ENCODE measurements at places on chromosomes 11 and 22.

- DNase-seq: no peak
Observed at GRCh38 chr11:60204922-60205321, 22.0 kb upstream of the MS4A6A start.

- no peak for DNase-seq
Observed at GRCh38 chr22:19810381-19811201, 44.1 kb downstream of the GNB1L start.

DNA sequence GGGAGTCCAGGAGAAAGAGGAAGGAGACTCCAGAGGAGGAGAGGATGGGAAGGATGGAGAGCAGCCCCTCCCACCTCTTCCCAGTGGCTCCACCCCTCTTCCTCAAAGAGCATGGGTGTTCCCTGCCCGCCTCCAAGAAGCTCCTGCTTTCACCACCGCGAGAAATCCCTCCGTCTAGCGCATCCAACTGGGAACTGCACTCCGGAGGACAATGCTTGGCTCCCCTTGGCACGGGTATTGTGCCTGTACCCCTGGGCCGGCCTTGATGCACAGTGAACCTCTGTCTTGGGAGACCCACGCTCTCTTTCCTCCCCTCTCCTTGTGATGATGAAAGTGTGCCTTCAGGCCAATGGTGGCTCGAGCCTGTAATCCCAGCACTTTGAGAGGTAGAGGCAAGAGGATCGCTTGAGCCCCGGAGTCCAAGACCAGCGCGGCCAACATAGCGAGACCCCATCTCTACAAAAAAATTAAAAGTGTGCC, 14.9 kb upstream of the ADA2 start:
- DNase-seq: no peak

- no peak for DNase-seq
Observed at GRCh38 chr22:43508489-43508888, 96.7 kb downstream of the MPPED1 start.

DNA sequence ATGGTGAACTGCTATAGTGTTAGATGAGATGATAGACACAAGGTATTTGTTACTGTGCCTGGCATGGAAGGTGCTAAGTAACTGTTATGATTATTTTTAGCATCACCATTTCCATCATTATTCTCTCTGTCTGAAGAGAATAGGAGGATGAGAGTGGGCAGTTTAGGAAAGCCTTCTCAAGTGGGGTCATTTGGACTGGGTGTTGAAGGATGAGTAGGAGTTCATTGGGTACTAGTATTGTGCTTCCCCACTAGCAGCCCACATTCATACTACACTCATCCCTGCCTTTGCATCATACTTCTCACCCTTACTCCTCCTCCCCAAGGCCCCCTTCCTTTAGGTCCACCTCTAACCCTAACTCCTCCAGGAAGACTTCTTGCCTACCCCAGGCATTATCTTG, 20.6 kb downstream of the MYEOV start:
- DNase-seq: no peak

DNA sequence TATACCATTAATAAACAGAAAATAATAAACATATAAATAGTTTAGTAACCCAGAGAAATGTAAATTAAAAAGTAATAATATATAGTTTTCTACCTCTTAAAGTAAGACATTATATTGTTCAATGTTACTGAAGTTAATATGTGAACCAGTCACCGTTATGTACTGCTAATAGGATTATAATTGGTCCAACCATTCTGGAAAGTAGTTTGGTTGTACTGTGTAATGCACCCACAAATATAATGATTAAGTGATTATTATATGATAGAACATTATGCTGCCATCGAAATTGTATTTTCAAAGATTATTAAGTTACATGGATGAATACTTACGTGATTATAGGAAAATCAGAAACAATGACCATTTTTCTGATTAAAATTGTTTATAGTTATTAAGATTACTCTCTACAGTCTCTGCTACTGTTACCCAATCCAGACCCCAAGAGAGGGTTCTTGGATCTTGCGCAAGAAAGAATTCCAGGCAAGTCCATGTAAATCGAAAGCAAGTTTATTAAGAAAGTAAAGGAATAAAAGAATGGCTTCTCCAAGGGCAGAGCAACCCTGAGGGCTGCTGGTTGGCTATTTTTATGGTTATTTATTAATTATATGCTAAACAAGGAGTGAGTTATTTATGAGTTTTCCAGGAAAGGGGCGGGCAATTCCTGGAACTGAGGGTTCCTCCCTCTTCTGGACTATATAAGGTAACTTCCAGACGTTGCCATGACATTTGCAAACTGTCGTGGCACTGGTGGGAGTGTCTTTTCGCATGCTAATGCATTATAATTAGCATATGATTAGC, 50.1 kb downstream of the ACER3 start:
- no peak for DNase-seq

- DNase-seq: no peak
Observed at GRCh38 chr11:95132956-95133355, 43.3 kb downstream of the ENDOD1 start.

GRCh38 chr22:28910569-28911303, 27.4 kb downstream of the ZNRF3 start:
- no peak for DNase-seq

DNA sequence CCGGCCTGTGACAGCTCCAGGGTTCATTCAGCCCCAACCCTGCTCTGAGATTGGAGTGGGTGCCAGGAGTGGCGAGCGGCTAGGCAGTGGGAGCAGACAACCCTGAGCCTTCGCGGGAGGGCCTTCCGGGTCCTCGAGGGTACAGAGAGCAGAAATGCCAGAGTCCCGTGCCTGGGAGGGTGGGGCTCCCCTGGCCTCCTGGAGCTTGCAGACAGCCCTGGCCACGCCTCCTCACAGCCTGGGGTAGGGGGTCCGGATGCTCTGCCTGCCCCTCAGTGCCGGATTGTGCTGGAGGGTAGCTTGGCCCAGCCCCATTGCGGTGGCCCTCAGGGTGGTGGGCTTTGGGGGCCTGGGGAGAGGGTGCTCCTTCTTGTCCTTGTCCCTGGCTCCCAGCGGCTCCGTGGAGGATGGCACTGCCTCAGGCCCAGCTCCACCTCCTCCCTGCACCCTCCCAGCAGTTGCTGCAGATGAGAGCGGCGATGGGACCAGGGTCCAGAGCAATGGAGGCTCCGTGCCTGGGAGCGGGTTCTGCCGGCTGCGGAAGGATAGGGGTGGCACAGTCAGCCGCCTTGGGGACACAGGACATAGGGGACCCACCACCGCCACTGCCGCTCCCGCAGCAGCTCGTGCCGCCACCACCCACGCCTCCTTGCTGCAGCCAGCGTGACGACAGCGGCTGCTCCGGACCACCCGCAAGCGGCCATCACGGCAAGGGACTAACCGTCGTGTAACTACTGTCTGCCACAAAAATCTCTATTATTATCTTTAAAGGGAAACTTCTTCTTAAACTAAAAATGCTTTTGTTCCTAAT, 34.9 kb upstream of the OR10G7 start:
- no peak for DNase-seq

GRCh38 chr11:83124636-83125424, 32.1 kb upstream of the PCF11 start:
- DNase-seq: no peak

- DNase-seq: no peak
Observed at GRCh38 chr22:46592390-46592872, 27.8 kb upstream of the GRAMD4 start.

- no peak for DNase-seq
Observed at GRCh38 chr11:19939415-19939929, 220.8 kb downstream of the DBX1 start.

DNA sequence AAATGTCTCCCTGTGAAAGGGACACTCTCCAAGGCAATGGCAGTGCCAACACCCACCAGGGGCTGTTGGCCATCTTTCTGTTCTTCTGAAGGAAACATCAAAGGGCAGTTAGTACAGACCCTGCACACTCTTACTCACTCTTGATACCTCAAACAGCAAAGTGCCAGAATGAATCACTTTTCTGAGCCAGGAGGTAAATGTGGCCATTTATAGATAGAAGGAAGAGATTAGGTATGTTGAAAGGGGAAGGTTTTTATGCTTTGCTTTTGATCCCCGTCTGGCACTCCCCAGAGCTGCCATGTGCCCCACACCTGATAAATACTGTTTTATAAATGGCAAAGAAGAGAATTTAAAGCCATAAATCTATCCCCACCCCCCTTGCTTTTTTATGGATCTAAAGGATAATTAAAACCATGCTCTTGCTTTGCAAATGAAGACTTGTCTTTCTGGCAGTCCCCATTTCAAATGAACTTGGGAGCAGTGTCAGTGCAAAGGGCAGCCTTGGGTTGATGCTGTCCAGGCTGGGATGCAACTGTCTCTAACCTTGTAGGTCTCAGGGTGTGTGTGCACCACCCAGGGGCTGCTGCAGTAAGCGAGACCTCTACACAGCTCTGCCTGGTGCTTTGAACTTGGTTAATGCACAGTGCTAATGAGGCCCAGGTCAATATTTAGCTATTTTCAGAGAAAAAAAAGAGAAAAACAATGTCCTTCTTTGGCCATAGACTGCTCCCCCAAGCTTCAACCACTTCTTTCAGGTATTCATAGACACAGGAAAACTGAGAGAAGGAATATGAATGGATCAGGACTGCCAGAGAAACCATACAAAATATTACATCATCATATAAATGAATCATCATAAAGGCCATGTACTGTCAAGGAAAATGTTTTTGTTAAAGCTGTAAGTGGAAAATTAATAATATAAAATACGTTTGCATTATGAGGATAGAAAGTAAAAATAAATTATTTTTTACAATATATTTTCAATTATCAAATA, 207.5 kb downstream of the ETS1 start:
- DNase-seq: peak; percentile 0

- DNase-seq: no peak
Observed at GRCh38 chr11:118544010-118544646, 13.1 kb downstream of the TMEM25 start.

DNA sequence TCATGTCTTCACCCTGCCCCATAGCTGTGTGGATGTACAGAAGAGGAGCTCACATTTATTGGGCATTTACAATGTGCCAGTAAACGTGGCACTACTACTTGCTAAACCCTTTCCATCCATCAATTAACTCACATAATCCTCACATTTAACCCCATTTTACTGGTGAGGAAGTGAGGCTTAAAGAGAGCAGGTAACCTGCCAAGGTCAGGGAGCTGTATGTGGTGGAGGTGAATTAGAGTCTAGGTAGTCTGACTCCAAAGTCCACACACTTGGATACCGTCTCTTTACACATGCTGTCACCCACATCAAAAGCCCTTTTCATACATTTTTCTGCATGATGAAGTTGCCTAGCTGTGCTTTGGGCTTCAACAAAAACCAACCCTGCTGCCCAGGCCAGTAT, 10.8 kb downstream of the PLEKHA7 start:
- no peak for DNase-seq

- DNase-seq: no peak
Observed at GRCh38 chr11:76365038-76365679, 15.8 kb downstream of the THAP12 start.

DNA sequence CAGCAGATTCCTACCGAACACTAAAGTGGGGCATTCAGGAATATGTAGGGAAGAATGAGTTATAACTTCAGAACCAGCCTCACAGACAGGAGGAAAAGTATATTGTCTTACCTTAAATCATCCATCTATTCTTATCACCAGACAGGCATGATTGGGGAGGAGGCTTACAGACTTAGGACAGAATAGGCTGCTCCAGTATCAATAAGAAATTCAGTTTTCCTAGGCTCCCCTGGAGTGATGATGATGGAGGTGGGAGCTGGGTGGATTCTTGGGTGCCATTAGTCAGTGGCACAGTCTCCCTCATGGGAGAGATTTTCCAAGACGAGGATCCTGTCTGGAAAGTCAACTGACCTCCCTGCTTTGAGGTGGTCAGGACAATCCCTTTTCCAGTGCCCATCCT, 225.0 kb downstream of the AASDHPPT start:
- DNase-seq: no peak

GRCh38 chr11:23772081-23772480, 724.8 kb upstream of the LUZP2 start:
- no peak for DNase-seq

- DNase-seq: no peak
Observed at GRCh38 chr22:43363315-43364168, 20.4 kb upstream of the SCUBE1 start.

- DNase-seq: no peak
Observed at GRCh38 chr11:58616594-58616993, 5.9 kb upstream of the CNTF start.

DNA sequence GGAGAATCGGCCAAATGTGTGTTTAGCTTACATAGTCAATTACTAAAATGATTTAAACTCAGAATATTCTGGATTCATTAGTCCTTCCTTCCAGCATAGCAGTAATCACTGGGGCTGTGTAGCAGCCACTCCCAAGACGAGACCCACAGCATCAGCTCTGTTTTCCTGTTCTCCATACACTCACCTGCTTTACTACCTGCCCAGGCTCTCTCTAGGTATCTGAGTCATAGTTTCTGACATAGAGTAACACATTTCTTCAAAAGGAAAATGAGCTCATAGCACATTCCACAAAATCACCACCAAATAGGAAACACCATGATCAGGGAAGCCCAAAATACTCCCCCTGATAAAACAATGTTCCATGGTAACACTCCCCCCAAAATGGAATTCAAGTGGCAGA, 22.9 kb downstream of the MORC2 start:
- no peak for DNase-seq

DNA sequence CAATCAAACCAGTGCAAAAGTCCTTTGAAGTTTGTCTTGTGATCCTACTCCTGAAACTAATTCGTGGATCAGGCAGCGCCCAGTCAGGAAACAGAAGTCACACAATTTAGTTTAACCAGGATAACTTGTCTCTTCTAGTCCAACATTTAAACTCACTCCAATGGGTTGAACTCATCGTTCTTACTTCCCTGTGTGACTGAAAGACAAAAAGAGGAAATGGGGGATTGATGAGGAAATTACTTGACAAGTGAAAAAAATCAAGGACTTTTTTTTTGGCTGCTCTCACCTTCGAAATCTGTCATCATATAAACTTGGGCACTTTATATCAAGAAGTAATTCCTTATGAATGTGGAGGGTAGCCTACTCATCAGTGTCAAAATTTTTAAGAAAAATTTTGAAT, 78.4 kb downstream of the HSD17B12 start:
- DNase-seq: no peak

DNA sequence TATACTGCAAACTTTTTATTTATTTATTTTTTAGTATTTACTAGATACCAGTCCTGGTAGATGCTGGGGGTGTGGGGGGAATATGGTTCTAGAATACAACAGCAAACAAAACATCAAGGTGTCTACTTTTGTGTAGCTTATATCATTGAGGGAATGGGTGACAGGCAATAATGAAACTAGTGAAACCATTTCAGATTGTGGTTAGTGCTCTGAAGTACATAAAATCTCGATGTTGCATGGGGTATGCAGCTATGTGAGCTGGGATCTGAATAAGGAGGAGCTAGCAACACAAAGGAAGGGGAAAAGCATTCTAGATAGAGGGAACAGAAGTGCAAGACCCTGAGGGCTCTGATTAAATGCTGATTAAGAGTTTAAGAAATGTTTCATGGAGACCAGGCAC, 103.5 kb downstream of the WT1 start:
- no peak for DNase-seq

- no peak for DNase-seq
Observed at GRCh38 chr11:118778898-118779297, 12.1 kb downstream of the DDX6 start.

DNA sequence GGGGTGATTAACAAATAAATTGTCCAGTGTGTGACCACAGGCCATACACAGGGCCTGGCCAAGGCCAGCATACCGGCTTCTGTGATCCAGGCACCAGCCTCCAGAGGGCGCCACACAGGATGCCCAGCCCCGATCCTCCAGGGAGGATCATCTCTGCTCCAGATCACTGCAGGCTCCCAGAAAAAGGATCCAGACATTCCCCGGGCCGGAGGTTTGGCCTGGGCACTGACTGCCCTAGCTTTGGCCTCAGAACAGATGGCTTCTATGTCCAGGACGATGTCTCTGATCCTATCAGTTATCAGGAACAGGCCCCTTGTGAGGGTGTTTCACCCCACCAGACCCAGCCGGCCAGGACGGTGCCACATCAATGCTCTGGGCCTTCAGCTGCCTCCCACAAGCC, 74.5 kb upstream of the LMO1 start:
- DNase-seq: no peak

Measured in stimulated activated CD4-positive, alpha-beta T cell treated with anti-CD3 and anti-CD28 coated beads, TNF-alpha, amount 100 ng/mL, for 1 hour (primary cell).